Renal pelvis (tissue), 12 donors: ENCODE measurements at places on chromosomes 6 and 20.

DNA sequence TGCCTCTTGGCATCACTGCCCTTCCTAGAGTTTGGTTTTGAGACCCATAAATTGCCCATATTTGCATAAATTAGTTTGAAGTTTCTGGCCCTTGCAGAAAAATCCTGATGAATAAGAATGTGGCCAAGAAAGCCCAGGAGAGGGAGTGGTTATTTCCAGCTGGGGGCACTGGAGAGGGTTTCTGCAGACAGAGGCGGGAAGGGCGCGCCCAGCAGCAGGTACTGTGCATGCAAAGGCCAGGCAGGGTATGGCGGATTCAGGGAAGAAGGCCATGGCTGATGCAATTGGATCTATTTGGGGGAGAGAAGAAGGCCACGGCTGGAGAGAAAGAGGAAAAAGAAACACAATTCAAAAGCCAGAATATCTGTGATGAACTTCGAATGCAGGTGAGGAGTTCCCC lies 48.2 kb upstream of the PXDC1 start:
- no peak for DNase-seq

GRCh38 chr6:100998111-100998510 lies 117.0 kb upstream of the ASCC3 start:
- DNase-seq: no peak

DNA sequence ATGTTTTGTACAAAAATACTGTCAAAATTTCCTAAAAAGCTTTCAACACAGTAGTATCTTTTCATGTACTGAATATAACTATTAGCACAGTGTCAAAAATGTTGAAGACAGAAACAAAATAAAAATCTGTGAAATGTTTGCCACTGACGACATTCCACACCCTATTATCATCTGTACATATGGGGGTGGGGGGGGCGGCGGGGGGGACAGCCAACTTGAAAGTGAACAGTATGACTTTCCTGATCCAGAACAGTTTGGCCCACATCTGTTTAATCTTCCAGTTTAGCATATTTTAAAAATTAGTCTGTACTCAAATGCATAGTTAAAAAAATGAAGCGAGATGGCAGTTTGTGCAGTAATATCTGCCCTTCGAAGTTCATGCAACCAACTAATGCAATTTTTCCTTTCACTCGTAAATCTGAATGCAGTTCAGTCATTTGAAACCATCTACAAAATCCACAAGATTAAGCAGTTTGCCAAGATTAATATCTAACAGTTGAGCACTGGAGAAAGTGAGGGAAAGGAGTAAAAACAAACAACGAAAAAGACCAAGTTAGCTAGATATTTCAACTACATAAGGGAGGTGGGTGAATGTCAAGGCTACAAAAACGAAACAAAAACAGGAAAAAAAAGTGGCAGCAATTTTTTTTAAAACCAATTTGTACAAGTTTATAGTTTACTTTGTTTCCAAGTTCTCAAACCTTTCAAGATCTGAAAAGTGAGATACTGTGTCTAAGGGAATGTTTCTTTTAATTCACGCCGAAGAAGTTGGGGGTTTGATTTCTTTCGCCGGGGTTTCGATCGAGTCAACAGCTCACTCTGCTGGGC lies 1.9 kb downstream of the CITED2 start:
- no peak for DNase-seq

DNA sequence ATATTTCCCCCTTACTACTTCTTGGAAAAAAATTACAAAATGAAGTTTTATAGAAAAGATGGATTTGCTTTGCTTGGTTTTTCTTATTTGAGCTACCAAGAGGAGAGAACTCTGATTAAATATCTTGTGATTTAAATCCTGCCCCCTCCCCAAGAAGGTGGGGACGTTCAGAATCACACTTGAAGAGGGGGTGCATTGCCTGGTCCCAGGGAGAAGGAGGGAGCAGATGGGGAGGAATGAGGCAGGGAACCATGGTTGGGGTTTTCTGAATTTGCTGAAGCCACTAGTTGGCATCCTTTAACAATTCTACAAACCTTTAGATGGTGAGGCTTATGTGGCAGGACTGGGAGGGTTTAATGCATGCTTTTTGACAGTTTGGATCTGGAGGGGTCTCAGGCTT lies 5.5 kb downstream of the PCK1 start:
- DNase-seq: no peak

DNA sequence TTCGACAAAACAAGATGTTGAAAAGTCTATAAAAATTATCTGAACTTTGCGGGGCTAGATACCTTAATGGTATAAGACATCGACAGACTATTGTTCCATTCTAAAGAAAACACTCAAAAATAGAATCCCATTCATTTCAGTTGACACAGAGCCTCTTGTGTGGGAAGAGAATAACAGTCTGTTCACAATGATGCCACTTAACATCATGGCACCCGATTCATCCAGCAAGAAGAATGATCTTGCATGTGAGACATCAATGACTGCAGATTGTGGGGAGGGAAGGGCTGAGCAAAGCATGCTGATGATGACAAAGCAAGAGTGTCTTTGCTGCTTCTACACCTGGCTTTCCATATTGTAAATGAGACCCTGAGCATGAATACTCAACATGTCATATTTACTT lies 49.7 kb upstream of the ARMH2 start:
- no peak for DNase-seq

GRCh38 chr20:24935766-24936525 lies 13.1 kb upstream of the CST7 start:
- DNase-seq: no peak

GRCh38 chr6:68779366-68779765 lies 144.3 kb downstream of the ADGRB3 start:
- DNase-seq: no peak

DNA sequence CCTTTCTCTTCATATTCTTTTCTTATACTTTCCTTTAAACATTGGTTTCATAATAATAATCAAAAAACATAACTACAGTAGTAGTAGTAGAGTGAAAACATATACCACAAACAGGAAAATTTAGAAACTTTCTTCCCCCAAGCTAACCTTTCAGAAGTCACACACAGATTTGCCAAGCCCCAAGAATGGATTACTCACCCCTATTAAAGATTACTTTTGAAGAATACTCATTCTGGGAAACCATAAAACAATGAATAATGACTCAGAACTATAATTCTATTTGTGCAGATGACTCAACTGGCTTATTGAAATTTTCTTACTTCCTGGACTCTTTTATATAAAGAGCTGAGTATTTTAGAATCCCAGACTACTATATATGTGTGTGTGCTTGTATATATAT lies 119.4 kb upstream of the GJE1 start:
- no peak for DNase-seq

DNA sequence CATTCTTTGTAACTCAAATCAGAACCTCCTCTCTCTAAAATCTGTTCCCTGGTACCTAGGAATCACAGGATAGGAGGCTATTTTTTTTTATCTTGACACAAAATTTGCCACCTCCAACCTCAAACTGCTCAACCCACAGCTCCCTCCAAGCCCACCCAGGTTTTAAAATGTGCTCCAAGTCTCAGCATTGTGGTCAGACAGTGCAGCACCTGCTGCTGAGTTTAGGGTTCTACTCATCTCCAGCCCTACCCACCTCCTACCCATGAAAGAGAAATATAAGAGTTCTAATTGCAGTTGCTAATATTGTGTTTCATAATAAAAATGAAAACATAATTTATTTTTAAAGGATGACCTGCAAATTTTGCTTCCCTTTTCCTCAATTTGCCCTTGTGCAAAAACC lies 496.5 kb downstream of the MAFB start:
- DNase-seq: no peak

GRCh38 chr6:47646689-47647088 lies 51.7 kb upstream of the ADGRF4 start:
- DNase-seq: no peak

- DNase-seq: no peak
Measured at GRCh38 chr20:8039042-8039441, 19.5 kb upstream of the TMX4 start.

DNA sequence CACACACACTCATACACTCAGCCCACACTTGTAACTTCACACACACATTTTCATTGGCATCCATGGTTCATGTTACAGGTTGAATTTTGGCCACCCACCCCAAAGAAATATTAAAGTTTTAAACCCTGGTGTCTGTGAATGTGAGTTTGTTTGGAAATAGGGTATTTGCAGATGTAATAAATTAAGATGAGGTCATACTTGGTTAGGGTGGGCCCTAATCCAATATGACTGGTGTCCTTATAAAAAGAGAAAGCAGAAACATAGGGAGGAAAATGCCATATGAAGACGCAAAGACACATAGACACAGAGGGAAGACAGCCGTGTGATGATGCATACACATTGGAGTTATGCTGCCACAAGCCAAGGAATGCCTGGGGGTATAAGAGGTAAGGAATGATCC lies 39.7 kb upstream of the HDDC2 start:
- DNase-seq: no peak

DNA sequence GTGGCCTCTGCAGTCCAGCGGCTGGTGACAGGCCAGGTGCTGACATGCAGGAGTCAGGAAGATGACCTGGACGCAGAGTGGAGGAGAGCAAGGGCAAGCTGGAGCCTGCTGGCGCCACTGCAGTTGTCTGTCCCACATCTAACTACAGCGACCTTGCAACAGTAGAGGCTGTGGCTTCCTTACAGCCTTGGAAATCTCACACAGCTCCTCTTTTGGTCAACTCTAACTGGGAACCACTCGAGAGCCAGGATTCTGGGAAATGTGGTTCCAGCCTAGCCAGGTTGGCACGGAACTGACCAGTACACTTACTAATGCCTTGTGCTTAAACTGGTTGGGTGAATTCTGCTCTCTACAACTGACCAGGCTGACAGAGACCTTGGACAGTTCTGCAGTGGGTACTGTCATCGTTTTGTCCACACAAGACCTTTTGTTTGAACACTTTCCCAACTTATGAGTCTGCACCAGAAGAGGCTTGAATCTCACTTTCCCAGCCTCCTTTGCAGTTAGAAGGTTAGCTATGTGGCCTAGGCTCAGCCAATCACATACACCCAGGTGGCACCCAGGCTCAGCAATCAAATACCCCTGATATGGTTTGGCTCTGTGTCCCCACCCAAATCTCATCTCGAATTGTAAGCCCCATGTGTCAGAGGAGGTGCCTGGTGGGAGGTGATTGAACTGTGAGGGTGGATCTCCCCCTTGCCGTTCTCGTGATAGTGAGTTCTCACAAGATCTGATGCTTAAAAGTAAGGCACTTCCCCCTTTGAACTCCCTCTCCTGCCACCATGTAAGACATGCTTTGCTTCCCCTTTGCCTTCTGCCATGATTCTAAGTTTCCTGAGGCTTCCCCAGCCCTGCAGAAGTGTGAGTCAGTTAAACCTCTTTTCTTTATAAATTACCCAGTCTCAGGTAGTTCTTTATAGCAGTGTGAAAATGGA lies 153.5 kb downstream of the ZMYND8 start:
- DNase-seq: no peak

- DNase-seq: no peak
Measured at GRCh38 chr6:119856136-119856535, 506.6 kb upstream of the MAN1A1 start.

- DNase-seq: peak; percentile 39
Measured at GRCh38 chr6:154164397-154164796, 125.4 kb downstream of the OPRM1 start.

DNA sequence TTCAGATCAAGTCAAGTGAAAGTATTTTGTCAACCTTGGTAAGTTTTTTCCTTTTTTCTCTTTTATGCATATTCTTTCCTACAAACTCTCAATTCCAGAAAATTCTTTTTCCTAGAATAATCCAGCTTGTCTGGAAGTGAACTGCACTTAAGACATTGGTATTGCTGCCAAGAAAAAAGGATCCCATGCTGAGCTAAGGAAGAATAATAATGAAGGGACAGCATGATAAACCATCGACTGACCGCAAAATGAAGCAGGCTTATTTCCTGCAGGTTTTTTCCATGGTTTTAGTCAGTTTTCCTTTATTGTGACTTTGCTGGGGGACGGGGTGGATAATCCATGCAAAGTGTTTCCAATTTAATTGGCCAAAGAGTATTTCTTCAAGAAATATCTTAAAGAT lies 857.6 kb upstream of the SLC35B3 start:
- DNase-seq: no peak

DNA sequence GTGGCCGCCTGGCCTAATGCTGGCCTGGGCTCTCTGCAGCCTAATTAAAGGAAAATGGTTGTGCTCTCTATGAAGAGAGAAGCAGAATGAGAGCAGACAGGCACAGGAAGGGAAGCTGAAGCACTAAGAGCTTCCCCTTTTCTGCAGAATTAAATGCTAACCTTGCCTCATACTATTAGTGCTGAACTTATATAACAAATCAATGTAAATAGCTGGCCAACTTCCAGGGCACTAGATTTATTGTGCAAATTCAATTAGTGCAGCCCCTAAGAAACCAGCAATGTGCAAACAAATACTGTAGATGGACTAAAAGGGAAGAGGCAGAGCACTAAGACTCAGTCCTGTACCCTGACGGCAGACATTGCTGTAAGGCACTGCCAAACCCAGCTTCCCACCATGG lies 36.1 kb upstream of the INSM1 start:
- DNase-seq: no peak

DNA sequence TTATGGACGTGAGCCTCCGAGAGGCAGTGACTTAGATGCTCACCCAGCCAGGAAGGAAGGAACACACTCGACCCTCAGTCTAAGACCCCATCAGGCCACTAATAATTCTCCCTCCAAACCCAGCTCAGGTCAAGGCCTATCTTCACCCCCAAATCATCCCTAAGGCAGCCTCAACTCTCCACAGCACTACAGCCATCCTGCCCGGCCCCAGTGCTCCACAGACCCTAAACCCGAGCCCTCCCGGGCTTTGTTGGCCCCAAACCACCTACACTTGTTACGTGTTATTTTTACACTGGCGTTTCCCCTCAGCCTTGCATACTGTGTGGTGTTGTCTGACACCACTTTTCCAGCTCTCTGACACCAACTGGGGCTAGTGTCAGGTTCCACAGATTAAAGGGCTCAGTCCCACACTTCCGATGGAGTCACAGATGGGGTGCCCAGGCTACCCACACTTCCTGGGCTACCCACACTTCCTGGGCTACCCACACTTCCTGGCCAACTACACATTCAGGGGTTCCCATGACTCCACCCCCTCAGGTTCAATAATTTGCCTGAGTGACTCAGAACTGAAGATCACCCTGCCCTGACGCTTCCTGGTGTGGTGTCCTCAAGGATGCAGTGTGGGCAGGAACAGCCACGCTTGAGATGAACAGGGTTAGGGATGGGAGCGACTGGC lies 25.3 kb downstream of the RBCK1 start:
- DNase-seq: no peak

DNA sequence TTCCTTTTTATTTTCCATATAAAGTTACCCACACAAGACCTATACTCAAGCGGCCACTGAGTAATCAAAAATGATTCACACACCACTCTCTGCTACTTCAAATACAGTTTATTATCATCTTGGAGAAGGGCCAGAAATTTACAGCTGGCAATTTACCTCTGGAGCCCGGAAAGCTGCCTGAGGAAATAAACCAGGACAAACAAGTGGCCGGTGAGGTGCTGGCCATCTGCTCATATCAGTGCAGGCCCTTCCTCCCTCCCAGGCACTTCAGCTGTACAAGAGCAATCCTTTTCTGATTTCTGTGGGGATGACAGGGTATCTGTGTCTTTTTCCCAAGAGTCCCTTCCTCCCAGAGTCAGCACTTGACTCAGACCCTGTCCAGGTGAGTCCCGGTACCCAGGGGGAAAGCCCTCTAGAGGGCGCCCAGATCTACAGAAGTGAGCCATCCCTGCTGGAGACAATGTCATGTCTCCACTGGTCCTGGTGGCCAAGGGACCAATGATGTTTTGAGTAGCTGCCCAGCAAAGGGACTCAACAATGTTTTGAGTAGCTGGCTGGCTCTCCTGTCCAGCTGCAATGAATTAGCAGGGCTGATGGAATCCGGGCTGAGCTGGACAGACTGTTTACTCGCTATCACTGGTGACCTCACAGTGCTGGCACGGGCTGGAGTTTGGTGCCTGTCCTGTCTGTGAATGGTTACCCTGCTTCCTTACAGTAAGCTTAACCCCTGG lies 23.6 kb downstream of the LRP11 start:
- no peak for DNase-seq

GRCh38 chr6:113364766-113365165 lies 492.4 kb upstream of the MARCKS start:
- no peak for DNase-seq
